Psoas muscle (tissue), 8 donors: ENCODE measurements at places on chromosomes 12 and 14. TPM values are rescaled to one million over a fixed set of nuclear protein-coding genes. Genes with fewer than 3 reads are reported as not detected.

Gene RAP1B
- total RNA-seq: 59.0 TPM

Gene NINJ2
- 37.3 TPM for total RNA-seq

DNA sequence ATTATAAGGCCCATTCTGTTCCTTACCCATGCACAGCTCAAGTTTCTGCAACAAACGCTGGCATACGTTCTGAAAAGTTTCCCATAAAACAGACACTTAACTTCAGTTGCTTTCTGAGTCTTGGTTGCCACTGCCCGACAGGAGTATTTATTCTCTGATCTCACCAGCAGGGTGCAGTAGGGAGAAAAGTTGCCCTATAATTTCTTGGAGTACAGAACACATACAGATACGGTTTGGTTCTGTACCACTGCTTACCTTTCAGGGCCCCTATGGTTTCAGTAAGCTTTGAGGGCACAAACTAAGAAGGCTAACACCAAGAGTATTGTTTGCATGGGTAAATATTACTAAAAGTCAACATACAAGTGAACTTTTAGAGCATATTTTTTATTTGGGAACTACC lies 77.9 kb downstream of the SPATA7 start:
- DNase-seq: no peak

DNA sequence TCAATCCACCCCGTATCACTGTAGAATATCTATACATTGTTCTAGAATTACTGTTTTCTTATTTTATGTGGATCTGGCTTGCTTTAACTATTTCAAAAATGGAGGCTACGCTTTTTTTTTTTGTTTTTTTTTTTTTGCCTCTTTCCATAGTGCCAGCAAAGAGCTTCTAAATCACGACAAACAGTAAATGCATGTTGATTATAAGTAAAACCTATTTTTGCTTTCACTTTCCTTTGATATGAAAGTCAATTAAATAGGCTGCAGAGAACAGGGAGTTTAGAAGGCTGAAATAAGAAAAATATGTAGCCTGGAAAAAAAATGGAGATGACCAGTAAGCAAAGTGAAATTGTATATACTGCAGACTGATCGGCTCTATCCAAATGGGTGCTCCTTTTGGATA lies 112.3 kb upstream of the AMIGO2 start:
- no peak for DNase-seq

GRCh38 chr12:91899056-91899455 lies 246.6 kb downstream of the BTG1 start:
- DNase-seq: no peak

DNA sequence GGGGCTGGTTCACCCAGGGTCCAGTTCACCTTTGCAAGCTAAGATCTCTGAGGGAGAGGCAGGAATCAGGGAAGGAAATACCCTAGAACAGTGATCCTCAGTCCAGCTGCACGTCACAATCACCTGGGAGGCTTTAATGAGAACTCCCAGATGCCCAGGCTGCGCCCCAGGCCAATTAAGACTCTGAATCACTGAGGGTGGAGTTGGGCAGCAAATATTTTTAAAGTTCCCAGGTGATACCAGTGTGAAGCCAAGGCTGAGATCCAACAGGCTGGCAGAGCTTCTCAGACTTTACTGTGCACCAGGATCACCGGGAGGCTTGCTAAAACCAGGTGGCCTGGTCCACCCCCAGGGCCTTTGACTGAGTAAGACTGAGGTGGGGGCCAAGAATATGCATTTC lies 23.8 kb downstream of the MYL2 start:
- no peak for DNase-seq

GRCh38 chr14:53110096-53110495 lies 43.0 kb downstream of the DDHD1 start:
- no peak for DNase-seq

DNA sequence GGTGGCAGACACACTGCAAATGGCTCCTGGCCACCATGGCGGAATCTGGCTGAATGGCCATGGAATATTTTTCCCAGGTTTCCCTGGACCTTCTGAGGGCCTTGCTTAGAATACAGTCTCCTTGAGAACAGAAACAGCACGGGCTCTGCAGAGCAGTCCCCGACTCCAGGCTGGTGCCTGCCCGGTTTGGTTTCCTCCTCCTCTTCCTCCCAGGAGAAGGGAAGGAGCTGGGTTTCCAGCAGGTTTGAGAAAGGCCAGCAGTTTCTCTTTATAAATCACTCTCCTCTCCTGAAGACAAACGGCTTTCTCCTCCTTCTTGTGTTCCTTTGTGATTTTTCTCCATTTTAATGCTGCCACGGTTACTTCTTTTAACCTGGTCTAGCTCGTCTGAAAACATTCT lies 106.8 kb upstream of the RFLNA start:
- DNase-seq: no peak

GRCh38 chr12:33589576-33590114 lies 150.0 kb upstream of the SYT10 start:
- DNase-seq: no peak
